ENCODE measurements at places on chromosomes 3 and 15.
A peak's percentile ranks its signal among the peaks of the same experiment; 100 is the strongest.

DNA sequence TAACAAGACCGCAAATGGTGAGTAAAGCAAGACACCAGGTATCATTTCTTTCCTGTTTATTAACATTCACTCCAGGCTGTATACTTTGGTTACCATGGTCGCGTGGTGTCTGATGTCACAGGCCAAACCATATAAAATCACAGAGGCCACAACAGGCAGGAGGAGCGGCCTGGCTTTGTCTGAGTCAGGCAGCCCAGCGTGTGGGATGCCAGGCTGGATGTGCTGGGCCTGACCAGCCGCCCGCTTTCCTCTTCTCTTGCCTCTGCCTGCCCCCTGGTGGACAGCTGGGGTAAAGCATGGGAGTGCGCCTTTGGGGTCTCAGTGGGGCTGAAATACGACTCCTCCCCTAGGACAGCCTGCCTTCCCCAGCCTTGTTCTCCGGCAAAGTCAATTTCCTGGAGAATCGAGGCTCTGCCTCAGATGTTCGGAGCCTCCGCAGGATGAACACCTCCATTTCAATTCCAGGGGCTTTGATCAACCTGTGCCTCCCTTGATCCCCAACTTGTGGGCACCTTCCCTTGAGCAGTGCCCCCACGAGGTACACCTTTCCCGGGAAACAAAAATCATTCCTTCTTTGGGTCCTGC is 78.2 kb downstream of the CCNL1 start:
- H3K36me3 ChIP-seq: no peaks in the 10 kb centered on the region
- peak; percentile 79 for DNase-seq
- H3K4me1 ChIP-seq: peaks cover 10% of the 10 kb centered on the region
- peak overlapping the region; percentile 46 for H3K27ac ChIP-seq

GRCh38 chr15:63601026-63601703 is 4.0 kb downstream of the FBXL22 start:
- H3K4me1 ChIP-seq: peaks cover 28% of the 10 kb centered on the region
- H3K36me3 ChIP-seq: no peaks in the 10 kb centered on the region
- no peaks in the 10 kb centered on the region for H3K27me3 ChIP-seq
- DNase-seq: peak; percentile 52
- peak overlapping the region; percentile 75 for H3K4me3 ChIP-seq

DNA sequence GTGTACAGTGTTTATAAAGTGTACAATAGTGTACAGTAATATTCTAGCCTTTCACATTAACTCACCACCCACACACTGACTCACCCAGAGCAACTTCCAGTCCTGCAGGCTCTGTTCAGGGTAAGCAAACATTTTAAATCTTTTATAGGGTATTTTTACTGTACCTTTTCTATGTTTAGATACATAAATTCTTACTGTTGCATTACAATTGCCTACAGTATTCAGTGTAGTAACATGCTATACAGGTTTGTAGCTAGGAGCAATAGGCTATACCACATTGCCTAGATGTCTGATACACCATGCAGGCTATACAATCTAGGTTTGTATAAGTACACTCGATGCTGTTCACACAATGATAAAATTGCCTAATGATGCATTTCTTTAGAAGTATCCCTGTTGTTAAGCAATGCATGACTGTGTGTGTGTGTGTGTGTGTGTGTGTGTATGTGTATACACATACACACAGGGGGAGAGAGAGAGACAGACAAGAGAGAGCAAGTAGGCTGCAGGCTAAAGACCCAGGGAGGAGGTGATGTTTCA is 72.5 kb upstream of the PRR23C start:
- no peaks in the 10 kb centered on the region for H3K27me3 ChIP-seq
- no peak overlapping the region for H3K4me3 ChIP-seq
- H3K4me1 ChIP-seq: no peaks in the 10 kb centered on the region

DNA sequence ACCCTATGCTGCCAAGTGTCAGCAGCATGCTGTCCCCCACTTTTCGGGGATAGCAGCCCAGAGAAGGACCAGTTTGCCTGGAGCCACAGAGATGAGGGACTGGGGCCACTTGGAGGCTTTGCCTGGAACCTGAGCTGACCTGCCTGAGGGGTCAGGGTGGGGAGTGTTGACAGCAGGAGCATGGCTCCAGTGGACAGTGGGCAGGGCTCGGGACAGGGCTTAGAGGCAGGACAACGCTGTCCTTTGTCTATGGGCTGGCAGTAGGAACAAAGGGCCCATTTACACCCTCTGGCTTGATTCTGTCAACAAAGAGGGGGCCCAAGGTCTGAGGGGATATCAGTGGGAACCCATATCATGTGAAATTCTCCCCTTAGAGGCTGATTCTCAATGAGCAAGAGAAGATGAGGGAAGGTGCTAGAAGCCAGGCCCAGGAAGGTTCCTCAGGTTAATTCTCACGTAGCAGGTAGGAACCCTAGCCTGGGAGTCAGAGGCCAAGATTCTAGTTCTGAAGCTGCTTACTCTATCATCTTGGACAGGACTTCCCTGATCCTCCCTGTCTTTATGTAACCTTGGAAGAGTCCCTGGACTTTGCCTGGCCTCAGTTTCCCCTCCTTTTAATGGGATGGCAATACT is 29.7 kb upstream of the HHATL start:
- no peaks in the 10 kb centered on the region for H3K36me3 ChIP-seq
- no peak overlapping the region for H3K27ac ChIP-seq
- H3K4me3 ChIP-seq: no peak overlapping the region
- DNase-seq: no peak

- no peaks in the 10 kb centered on the region for H3K27me3 ChIP-seq
- no peak for DNase-seq
- no peak overlapping the region for H3K27ac ChIP-seq
- no peak overlapping the region for H3K4me3 ChIP-seq
- H3K4me1 ChIP-seq: no peaks in the 10 kb centered on the region
These were observed 265.6 kb downstream of the EBLN2 start for GRCh38 chr3:73327052-73327451.

DNA sequence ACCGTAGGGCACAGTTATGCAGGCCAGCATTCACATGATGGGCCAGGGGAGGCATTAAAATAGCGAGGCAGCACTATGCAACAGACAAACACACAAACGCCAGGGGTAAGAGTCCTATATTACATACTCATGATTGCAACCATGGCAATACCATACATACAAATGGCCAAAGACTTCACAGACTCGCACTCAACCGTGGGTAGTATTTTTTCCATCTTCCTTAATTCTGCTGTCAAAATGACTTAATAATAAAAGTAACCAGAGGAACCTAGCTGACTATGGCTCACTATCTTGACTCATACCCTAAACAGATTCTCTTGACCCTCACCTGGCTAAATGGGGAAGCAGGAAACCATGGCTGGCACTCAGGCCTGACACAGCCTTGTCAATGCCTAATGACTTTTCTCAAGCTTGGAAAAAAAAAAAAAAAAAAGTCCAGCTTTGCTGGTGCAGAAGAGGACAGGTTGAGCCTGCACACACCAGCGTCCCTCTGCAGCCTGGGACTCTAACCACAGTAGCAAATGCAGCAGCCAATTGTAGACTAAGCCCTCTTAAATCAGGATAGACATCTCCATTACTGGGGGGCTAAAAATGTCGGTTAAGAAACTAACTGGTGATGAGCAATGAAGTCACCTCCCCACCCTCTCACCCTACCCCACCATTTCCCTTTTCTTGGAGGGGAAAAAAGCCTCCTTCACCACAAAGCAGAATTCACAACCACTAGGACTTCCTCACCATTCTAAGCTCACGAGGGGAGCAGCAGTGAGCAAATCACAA is 23.1 kb downstream of the CCDC12 start:
- no peak for DNase-seq
- peak overlapping the region; percentile 20 for H3K4me3 ChIP-seq
- H3K27ac ChIP-seq: peak overlapping the region; percentile 56
- no peaks in the 10 kb centered on the region for H3K27me3 ChIP-seq

- no peaks in the 10 kb centered on the region for H3K27me3 ChIP-seq
- H3K36me3 ChIP-seq: no peaks in the 10 kb centered on the region
- DNase-seq: no peak
- no peak overlapping the region for H3K27ac ChIP-seq
These were observed 13.8 kb downstream of the MUC13 start for GRCh38 chr3:124920718-124921117.

GRCh38 chr3:48990636-48991469 is 812 bp downstream of the P4HTM start:
- no peaks in the 10 kb centered on the region for H3K36me3 ChIP-seq
- peak overlapping the region; percentile 90 for H3K4me3 ChIP-seq
- H3K4me1 ChIP-seq: peaks cover 20% of the 10 kb centered on the region

- no peak overlapping the region for H3K4me3 ChIP-seq
- no peaks in the 10 kb centered on the region for H3K27me3 ChIP-seq
- no peak for DNase-seq
- H3K36me3 ChIP-seq: no peaks in the 10 kb centered on the region
- H3K4me1 ChIP-seq: no peaks in the 10 kb centered on the region
- no peak overlapping the region for H3K27ac ChIP-seq
These were observed 1.4 kb downstream of the ARL14 start for GRCh38 chr3:160678292-160678842.

DNA sequence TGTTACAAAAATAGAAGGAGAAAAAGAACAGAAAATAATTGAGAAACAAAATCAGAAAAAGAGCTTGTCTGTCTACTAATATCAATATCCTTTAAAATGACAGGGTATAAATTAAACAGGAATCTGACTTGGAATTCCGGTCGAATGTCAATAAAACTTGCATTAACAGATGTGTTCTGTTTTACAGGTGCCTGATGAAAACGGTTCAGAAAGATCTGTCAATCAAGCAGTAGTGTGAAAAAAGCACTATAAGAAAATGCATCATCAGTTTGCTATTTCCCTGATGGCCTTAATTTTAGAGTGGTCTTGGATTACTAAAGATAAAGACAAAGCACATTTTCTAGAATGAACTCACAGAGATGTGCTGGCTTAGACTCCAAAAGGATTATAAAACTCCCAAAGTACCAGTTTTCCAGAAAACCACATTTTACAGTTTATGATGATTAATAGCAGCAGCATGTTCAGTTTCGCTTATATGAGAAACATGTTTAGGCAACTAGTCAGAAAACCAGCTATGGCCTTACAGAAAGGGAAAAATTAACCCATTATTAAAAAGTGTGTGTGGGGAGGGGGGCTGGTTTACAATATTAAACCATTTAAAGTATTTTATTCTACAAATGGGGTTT is 8.2 kb upstream of the C3orf38 start:
- H3K27me3 ChIP-seq: no peaks in the 10 kb centered on the region
- H3K4me3 ChIP-seq: no peak overlapping the region
- no peaks in the 10 kb centered on the region for H3K4me1 ChIP-seq
- DNase-seq: no peak
- no peak overlapping the region for H3K27ac ChIP-seq

DNA sequence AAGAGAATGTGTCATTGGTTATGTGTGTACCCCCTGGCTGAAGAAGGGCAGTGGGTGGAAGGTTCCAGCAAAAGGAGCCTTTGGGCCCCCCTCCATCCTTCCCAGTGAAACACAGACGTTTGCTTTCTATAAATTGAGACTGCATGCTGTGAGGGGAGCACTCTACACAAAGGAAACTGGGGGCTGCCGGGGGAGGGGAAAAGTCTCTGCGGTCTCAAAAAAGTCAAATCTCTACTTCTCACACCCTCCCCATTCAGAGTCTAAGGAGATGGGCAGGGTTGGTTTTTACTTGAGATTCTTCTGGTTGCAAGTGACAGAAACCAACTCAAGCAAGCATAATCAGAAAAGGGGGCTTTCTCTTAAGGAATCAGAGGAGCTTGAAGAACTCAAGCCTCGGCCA is 50.1 kb upstream of the TLE3 start:
- no peak overlapping the region for H3K4me3 ChIP-seq
- DNase-seq: no peak
- H3K27me3 ChIP-seq: no peaks in the 10 kb centered on the region
- H3K36me3 ChIP-seq: no peaks in the 10 kb centered on the region
- no peaks in the 10 kb centered on the region for H3K4me1 ChIP-seq
- no peak overlapping the region for H3K27ac ChIP-seq

DNA sequence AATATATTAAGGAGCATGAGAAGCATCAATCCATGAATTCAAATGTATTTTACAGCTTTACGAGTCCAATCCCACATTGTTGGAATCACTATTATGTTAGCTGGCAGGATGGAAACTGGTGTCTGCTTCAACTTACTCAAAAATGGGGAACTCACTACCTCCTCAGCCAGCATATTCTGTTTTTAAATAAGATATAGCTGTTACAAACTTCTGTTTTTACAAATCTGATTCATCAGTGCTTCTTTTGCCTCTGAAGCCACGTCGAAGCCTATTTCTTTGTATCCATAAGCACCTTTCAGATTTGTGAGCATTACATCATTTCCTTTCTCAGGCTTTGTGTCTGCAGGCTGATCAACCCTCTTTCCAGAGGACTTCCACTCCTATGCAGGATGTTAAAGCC is 105.9 kb downstream of the TPRG1 start:
- no peaks in the 10 kb centered on the region for H3K27me3 ChIP-seq
- no peak overlapping the region for H3K27ac ChIP-seq
- no peaks in the 10 kb centered on the region for H3K4me1 ChIP-seq
- H3K36me3 ChIP-seq: no peaks in the 10 kb centered on the region
- no peak overlapping the region for H3K4me3 ChIP-seq

GRCh38 chr3:14047841-14048240 is 76.8 kb downstream of the CHCHD4 start:
- no peaks in the 10 kb centered on the region for H3K4me1 ChIP-seq
- DNase-seq: no peak
- H3K27me3 ChIP-seq: no peaks in the 10 kb centered on the region
- H3K27ac ChIP-seq: no peak overlapping the region
